ENCODE measurements at places on chromosomes 1 and 21.

GRCh38 chr1:165248969-165249571, 107.4 kb downstream of the LMX1A start:
- no peak for DNase-seq

DNA sequence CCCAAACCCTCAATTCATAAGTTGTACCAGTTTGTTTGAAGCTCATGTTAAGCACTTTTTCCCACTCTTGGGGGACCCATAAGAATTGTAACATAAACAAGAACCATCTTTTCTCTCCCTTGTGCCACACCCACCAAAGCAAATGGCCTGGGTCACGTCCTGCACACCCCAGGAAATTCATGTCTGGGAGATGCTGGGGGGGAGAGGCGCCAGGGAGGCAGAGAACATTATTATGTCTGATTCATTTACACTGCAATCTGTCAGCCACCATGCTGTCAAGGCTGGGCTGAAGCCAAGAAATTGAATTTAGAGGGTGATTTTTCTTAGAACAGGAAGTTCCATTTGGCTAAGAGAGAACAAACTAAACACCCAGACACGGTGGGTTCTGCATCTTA, 37.2 kb upstream of the IPO9 start:
- DNase-seq, result peak; percentile 91

- DNase-seq, result peak; percentile 92
These were observed 2.8 kb upstream of the ZC3H12A start for GRCh38 chr1:37471345-37472231.

DNA sequence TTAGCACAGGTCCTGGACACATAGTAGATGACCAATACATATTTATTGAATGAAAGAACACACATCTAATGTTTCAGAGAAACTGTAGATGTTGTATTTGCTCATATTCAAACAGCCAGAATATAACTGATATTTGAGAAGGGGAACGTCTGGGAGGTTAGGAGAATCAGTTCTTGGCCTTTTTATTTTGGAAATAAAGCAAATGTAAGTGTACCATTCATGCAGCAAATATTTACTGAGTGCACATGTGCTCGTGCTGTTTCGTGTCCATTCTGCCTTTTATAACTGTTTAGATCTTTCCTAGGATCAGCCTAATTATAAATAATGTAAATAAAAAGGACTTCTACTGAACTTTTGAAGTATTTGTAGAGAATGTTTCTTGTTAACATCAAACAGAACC, 103.8 kb downstream of the GREM2 start:
- DNase-seq, result no peak

DNA sequence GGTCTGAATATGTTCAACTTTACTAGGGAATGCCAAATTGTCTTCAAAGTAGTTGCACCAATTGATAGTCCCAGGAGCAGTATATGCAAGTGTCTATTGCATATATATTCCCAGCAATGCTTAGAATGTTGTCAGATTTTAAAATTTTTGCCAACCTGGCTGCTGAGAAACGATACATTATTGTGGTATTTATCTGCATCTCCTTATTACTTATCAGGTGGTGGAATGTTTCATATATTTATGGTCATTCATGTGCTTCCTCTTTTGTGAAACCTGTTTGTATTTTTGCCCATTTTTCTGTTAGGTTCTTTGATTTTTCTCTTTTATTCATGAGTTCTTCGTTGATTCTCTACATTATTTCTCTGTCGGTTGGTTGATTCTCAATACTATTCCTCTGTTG, 39.5 kb downstream of the COLGALT2 start:
- no peak for DNase-seq

DNA sequence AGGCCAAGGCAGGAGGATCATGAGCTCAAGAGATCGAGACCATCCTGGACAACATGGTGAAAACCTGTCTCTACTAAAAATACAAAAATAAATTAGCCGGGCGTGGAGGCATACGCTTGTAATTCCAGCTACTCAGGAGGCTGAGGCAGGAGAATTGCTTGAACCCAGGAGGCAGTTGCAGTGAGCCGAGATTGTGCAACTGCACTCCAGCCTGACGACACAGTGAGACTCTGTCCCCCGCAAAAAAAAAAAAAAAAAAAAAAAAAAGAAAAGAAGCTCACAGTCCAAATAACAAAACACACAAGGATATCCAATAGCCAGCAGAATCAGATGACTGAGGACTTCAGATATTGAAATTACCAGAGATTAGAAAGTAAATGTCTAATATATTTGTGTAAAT, 11.8 kb downstream of the AHCTF1 start:
- DNase-seq, result no peak

GRCh38 chr1:100306735-100307313, 40.8 kb downstream of the RTCA start:
- peak; percentile 65 for DNase-seq

- DNase-seq, result no peak
These were observed 11.0 kb downstream of the TOR1AIP2 start for GRCh38 chr1:179866616-179867015.

DNA sequence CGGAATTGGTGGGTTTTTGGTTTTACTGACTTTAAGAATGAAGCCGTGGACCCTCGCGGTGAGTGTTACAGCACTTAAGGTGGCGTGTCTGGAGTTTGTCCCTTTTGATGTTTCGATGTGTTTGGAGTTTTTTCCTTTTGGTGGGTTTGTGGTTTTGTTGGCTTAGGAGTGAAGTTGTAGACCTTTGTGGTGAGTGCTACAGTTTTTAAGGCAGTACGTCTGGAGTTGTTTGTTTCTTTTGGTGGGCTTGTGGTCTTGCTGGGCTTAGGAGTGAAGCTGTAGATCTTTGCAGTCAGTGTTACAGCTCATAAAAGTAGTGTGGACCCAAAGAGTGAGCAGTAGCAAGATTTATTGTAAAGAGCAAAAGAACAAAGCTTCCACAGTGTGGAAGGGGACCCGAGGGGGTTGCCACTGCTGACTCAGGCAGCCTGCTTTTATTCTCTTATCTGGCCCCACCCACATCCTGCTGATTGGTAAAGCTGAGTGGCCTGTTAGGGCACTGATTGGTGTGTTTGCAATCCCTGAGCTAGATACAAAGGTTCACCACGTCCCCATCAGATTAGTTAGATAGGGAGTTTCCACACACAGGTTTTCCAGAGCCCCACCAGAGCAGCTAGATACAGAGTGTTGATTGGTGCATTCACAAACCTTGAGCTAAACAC, 20.9 kb downstream of the HENMT1 start:
- no peak for DNase-seq

DNA sequence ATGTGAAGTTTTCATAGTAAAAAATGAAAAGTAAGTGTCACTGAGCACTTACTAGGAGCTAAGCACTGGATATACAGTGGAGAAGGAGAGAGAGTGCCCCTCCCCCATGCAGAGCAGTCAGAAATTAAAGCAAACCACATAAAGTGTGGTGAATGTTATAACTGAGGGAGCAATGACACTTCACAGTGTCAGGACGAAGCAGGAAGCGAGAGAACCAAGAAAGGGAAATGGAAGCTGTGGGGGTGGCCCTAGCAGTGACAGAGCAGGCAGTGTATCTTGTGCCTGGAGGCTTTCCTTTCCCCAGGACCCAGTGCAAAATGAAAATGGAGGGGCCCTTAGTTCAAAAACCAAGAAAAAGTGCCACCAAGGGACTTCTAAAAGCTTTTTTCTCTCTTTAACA, 21.5 kb upstream of the RCAN3 start:
- DNase-seq, result no peak

DNA sequence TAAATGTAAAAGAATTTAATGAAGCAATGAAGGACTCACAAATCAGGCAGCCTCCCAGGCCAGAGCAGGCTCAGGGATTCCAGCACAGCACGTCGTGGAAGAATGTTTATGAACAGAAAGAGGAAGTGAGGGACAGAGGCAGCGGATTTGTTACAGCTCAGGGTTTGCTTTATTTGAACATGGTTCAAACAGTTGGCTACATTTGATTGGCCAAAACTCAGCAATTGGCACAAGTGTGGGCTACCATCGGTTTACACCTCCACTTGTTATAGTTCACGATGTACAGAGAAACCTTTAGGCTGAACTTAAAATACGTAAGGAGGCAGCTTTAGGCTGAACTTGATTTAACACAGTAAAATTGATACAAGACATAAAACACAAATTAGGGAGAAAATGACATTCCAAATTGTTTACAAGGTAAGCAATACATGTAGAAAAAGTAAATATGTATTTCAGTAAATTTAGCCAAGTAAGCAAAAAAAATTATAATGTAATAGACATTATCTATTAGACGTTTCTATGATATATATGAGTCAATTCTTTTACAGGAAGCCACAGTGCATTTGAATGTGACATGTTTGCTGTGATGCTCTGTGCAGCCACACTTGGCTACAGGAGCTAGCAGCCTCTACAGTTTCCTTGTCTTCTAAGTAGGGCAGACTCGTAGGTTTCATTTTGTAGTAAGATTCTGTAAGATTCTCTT, 126.5 kb downstream of the ADSS2 start:
- peak; percentile 58 for DNase-seq

- no peak for DNase-seq
These were observed 221.7 kb downstream of the NEGR1 start for GRCh38 chr1:72060466-72061245.

- no peak for DNase-seq
These were observed 95.8 kb downstream of the VWA5B1 start for GRCh38 chr1:20386323-20387081.

DNA sequence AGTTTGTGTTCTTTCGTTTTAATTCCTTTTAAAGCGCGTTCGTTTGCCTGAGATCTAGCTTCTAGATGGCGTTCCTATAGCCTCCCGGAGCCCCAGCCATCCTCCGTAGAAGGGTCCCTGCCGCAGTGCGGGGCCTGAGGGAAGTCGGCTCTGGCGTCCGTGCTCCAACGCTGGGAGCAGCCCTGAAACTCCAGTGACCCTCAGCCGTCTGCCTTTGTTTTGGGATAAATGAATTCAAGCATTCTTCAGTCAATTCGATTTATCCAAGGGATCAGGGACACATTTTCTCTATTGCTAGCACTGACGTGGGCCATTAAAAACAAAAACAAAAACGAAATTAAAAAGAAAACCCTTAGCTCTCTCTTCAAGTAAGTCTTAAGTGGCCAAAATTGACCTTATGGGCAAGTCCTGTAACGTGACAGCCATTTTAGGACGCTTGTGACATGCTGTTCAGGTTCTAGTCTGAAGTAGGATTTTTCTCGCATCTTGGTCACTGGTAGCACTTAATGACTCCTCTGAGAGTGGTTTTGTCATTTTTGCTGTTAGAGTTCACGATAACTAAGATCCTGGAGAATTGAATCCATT, 742 bp upstream of the HSPA13 start:
- no peak for DNase-seq

GRCh38 chr1:187848321-187848720, 1019.6 kb downstream of the PLA2G4A start:
- peak; percentile 1 for DNase-seq

GRCh38 chr1:199549421-199549820, 478.1 kb upstream of the NR5A2 start:
- DNase-seq, result no peak

- DNase-seq, result no peak
These were observed 144.5 kb downstream of the TTLL7 start for GRCh38 chr1:83854456-83854855.

GRCh38 chr1:145719230-145720079, at the start of gene CD160:
Gene CD160 (plus strand): TSS chr1:145719499. CDS start chr1:145728328, 8,829 bp downstream.
- no peak for DNase-seq

DNA sequence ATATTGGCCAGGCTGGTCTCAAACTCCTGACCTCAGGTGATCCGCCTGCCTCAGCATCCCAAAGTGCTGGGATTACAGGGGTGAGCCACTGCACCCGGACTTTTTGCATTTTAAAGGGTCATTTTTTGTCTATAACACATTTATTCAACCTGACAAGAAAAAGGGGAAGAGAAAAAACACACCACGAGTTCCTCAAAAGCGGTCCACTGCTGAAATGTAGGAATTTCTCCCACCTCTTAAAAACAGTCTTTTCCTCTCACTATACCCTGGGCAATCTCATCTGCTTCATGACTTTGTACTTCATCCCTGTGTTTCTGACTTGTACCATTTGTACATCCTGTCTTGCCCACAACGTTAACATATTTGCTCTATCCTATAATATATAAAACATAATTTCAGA, 413.3 kb upstream of the PTBP2 start:
- no peak for DNase-seq

DNA sequence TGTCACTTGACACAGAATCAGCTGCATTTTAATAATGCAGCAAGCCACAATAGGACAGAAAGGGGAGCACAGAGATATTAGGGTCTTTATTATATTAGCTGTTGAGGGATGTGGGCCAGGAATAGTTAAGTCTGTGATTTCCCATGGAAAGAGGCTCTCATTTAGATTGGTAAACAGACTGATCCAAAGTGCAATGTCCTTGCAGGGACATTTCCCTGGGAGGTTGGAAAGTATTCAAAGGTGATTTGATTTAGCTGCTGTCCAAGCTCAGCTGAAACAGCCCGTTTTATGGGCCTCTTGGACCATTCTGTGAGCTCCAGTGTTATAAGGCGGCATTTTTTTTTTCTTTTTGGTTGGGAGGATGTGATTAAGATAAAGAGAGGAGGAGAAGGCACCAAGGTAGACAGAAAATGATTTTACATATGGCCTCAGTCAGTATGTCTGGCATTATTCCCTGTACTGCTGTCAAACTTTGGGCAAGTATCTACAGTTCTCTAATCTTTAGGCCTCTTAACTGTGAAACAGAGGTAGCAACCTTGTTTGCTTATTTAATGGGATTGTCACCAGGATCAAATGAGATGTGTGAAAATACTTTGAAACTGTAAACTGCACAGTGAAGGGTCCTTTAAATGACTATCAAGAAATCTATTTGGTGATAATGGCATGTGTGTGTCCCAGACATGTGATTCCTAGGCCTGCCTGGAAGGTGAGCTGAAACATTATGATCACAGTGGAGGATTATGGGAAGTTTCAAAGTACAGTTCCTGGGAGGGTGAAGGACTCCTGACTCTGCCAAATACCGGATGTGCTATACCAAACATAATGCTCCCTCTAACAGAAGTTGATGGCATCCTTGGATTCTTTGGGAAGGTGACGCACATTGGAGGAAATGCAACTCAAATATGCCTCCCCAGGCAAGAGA, 62.2 kb downstream of the NOS1AP start:
- peak; percentile 57 for DNase-seq

- no peak for DNase-seq
These were observed 3.2 kb downstream of the B3GALNT2 start for GRCh38 chr1:235500971-235501540.

GRCh38 chr21:40568807-40569206, 278.2 kb downstream of the DSCAM start:
- no peak for DNase-seq

GRCh38 chr1:37274938-37275631, 199.3 kb upstream of the ZC3H12A start:
- DNase-seq, result no peak

GRCh38 chr1:96820107-96820506, 98.5 kb downstream of the PTBP2 start:
- DNase-seq, result no peak

DNA sequence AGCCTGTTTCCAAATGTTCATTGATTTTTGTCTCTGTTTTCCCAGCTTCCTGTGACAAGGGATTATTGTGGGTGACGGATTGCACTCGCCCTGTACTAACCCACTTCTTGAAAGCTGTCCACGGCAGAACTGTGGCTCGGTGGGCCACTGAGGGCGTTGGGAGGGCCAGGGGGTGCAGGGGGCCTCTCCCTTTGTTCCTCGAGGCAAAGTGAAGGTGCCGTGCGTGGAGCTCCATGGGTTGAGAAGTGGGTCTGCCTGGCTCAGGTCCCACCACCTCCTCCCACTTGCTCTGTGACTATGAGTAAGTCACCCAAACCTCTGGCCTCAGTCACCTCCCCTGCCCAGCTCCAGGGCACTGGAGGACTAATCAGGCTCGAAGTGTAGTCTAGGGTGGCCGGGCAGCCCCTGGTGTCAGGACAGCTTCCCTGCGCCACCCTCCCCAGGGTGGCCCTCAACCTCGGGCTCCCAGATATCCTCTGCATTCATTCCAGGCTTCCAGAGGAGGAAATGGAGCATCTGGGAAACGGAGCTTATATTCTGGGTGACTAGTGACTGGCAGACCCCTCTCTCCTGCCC, 148.6 kb downstream of the NPHP4 start:
- no peak for DNase-seq
